ENCODE measurements at places on chromosomes 3 and 15.

GRCh38 chr3:13655061-13655913, 106.4 kb downstream of the FBLN2 start:
- DNase-seq: no peak

DNA sequence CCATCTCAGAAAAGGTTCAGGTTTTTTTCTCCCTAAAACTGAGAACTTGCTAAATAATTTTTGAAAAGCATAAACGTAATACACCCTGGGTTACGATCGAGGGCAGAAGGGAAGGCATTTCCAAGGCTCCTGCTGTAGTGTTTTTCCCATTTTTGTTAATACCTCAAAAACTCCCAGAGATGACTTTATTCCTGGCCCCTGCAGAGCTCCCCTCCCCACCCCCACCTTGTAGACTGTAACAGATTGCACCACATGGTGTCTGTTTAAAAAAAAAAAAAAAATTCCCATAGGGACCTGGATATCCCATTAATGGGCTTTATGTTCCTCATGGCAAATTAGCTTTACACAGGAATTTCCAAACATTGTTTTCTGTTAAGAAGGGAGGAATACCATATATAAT, 38.2 kb downstream of the FEZF2 start:
- DNase-seq: no peak

GRCh38 chr15:85031086-85031943, 49.7 kb downstream of the PDE8A start:
- no peak for DNase-seq

DNA sequence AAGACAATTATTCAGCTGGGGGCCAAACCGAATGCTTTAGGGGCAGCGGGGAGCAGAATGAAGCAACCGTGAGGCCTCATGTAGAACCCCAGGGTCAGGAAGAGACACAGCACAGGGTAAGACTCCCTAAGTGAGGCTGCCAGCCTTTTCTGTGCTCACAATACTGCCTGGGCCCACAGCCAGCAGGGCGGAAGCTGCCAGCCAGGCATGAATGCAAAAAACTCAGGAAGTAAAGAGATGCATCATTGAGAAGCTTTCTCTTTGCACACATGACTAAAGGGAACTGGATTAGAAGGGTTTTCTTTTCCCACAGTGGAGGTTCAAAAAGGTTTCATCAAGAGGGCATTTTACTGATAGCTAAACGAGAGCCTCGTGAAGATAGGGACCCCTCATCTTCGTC, 33.3 kb downstream of the CA12 start:
- DNase-seq: peak; percentile 70

GRCh38 chr3:11699083-11699427, 55.3 kb upstream of the VGLL4 start:
- DNase-seq: no peak

DNA sequence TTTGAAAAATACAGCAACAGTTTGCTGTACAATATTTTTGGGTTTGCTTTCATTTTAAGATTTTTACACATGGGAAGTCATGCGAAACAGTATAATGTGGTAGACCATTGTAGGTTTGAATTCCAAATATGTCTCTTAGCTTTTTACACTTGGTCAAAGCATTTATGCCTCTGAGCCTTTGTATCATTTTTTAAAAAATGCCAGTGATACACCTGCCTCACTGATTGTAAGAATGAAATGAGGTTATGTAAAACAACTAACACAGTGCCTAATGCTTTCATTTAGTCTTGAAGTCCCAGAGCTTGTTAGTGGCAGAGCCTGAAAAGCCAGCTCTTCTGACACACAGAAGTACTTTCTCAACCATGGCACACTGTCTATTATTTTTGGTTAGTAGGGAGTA, 202.0 kb downstream of the UBE2E2 start:
- no peak for DNase-seq

DNA sequence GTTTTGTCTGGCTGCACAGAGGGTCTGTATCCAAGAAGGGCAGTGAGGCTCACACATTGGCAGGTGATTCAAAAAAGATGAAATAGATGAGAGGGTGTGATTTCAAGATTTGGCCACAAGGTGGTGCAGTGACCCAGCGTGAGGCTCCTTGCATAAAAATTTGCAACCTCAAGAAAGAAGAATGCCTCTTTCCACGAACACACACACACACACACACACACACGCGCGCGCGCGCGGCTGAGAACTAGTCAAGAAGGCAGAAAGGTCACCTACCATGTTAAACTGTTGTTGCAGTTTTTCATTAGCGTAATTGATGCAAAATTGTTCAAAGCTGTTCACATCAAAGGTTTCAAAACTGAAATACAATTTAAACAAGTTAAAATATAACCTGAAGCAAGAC, 39.2 kb downstream of the MYO5C start:
- no peak for DNase-seq

- no peak for DNase-seq
Observed at GRCh38 chr3:136955813-136956212, 2.0 kb upstream of the IL20RB start.

- no peak for DNase-seq
Observed at GRCh38 chr15:65374821-65375401, 2.9 kb downstream of the IGDCC3 start.

DNA sequence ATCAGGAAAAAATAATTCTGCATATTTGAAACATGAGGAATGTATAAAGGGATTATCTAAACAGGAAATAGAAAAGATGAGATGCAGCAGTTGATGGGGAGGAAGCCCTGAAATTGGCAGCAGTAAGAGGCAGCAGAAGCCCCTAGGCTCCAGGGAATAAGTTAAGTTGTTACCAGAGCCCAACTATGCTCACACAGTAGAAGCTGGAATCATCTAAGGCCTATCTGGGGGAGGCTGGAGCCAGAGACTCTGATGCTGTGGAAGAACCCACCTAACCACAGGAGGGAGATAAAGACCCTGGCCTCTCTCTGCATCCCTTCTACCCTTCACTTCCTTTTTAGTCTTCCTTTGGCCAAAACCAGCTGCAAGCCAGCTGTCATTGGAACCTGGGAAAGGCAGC, 519.7 kb downstream of the DIPK2A start:
- no peak for DNase-seq

GRCh38 chr3:85571835-85572234, 613.0 kb downstream of the CADM2 start:
- DNase-seq: no peak

DNA sequence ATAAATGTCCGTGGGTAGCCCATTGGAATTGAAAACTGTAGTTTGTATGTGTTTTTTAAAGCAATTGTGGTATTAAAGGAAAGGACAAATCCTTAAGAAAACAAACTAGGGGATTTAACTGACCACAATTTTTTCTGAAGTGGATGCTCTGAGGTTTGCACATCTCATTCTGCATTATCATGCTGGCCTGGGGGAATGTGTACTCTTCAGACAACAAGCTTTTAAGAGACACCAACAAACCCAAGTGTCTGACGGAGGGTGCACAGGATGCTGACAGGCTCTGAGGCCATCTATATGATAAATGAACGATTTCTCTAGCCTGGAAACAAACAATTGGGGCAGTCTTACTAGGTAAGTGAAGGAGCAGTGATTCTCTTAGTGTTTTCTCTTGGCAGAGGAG, 9.1 kb downstream of the LINS1 start:
- DNase-seq: no peak

GRCh38 chr3:8303466-8303865, 198.2 kb upstream of the LMCD1 start:
- no peak for DNase-seq

GRCh38 chr3:69669070-69669469, 70.2 kb upstream of the MITF start:
- no peak for DNase-seq

DNA sequence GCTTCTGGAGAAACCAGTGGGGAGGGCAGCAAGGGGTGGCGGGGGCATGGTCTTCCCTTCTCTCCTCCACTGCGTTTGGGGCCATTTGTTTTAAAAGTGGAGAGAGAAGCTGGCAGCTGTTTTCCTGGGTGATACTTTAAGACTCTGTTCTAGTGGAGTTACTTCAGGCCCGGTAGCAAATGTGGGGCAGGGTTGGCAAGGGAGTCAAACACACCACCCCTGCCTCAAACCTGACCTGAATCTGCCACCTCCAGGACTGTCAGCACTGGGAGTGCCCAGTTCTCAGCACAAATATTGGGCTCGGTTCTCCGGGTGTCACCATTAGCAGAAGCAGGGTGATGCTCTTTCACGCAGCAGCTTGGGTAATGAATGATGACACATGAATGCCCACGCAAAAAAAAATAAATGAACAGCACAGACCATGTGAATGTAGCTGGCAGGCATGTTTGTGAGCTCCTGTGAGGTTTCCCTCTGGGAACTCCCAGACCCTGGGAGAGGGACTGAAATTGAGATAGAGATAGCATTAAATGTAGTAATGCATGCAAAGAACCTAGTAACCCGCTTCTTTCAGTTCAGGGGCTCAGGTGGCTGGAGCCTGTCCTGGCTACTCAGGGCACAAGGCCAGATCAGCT, 424.0 kb downstream of the MCTP2 start:
- no peak for DNase-seq

DNA sequence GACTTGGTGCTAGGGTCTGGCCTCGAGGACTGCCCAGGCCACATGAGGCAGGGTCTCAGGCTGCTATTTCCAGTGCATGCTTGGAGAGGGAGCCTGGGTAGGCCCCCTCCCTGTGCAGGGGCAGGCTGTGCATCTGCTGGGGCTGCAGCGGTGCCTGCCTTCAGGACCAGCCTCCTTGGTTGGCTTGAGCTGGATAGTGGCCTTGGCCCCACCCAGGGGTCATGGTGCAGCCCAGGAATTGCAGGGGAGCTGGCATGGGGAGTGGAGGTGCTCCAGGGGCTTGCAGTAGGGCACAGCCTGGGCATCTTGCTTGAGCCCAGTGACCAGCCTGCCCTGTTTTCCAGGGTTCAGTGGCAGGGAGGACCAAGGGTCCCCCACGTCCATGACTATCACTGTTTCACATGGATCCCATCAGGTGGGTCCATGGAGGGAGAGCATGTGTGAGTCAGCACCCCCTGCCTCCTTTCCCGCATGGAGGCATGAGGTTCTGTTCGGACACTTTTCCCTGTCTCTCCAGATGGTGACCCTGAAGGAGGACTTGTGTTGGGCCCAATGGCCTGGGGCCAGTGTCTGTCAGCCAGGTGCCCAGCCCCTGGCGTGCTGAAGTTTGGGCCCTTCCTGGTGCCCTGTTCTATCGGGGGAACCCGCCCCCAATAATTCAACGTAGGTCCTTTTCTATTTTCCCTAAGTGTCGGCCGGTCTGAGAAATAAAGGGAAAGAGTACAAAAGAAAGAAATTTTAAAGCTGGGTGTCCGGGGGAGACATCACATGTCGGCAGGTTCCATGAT, 218.6 kb downstream of the SNRPN start:
- peak; percentile 16 for DNase-seq

- no peak for DNase-seq
Observed at GRCh38 chr15:73907035-73907408, 19.2 kb upstream of the LOXL1 start.

DNA sequence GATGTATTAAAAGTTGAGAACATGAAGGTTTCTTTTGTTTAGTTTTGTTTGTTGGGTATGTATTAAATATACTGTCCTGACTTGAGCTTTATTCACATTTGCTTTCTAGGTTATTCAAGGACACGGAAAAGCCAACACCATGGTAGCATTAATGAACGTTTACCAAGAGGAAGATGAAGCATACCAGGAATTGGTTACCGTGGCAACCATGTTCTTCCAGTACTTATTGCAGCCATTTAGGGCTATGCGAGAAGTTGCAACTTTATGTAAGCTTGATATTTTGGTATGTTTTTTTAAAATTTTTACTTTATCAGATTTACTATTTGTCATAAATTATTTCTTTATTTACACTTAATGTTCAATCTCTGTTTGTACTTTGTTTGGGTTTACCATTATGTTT, 3.6 kb downstream of the WHAMM start:
- DNase-seq: no peak

DNA sequence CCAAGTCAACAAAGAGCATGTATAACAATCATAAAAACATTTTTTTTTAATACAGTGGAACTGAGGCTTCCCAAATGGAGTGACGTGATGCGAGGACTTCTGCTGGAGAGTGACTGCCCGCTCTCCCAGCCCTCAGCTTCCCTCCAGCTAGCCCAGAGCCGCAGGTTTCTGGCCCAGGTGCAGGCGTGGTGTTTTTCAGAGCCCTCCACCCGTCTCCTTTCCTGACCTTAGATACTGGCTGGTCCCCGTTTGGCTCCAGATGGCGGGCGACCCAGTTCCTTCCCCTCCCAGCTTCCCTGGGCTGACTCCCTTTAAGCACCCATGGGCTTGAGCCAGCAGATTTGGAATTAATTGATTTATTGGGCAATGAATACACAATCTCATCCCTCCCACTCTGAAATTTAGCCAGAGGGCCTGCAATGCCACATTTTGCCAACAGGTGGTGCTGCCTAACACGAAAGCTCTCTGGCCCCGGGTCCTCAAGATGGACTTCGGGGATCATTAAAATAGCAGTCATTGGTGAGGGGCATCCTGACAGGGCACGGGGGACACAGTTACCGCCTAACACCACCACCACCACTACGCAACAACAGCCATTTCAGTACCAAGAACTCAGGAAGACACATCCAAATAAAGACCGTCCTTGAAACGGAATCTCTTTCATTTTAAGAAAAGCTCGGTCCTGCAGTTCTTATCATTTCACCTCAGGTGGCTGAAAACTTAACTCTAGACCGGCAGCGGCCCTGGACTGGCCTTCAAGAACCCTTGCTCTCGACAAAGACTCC, 47.5 kb upstream of the MUC4 start:
- DNase-seq: peak; percentile 82

DNA sequence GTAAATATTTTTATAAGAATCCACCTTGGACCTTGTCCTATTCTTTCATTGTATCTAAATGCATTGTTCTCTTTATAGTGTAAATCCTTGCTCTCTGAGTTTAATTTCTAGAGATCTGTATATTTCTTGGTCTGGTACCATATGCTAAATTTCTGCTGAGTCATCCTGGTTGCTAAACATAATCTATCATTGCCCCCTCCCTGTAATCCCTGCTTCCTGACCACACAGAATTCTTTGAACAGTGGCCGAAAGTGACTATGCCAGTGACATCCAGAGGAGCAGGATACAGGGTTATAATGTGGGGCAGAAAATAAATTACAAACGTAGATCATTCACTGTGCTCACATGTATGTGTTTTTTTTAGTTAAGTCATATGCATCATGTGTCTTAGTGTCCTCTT, 143.1 kb downstream of the DIPK2A start:
- no peak for DNase-seq

DNA sequence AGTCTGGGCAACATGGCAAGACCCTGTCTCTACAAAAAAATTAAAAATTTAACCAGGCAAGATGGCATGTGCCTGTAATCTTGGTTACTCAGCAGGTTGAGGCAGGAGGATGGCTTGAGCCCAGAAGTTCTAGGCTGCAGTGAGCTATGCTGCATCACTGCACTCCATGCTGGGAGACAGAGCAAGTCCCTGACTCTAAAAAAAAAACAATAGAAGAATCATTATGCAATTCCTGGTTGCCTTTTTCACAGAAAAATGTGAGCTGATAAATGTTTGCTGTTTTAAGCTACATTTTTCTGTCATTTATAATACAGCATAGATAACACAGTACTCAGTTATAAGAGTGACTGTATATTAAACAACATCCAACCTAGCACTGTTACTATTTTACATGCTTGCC, 148.8 kb downstream of the SCAPER start:
- DNase-seq: no peak

- peak; percentile 27 for DNase-seq
Observed at GRCh38 chr3:13347390-13347950, 72.7 kb downstream of the NUP210 start.
